ENCODE measurements at places on chromosomes 3 and 15.

DNA sequence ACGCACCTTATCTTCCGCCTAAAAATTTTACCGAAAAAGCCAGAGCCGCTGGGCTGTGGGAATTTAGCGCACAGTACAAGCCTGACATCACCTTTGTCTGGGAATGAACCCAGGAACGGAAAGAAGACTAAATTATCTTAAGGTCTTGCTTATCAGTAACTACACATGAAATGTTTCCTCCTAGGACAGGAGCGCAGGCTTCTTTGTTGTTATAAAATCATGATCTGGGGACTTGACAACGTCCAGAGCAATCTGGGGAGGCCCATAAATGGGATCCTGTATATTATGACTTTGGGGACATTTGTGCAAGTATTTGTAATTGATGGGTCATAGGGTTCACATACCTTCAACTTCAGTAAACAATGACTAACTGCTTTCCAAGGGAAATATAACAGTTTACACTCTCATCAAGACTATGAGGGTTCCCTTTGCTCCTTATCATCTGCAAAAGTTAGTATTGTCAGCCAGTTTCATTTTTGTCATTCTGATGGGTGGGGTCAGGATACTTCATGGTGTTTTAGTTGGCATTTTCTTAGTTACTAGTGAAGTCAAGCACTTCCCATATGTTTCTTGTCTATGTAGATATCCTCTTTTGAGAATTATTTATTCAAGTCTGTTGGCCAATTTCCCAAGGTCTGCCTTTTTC lies 213.9 kb upstream of the PFN2 start:
- no peak for DNase-seq

- DNase-seq: no peak
These were observed 17.7 kb upstream of the EPHB1 start for GRCh38 chr3:134777341-134777740.

GRCh38 chr15:30059771-30060170 lies 23.0 kb upstream of the GOLGA8J start:
- DNase-seq: no peak

DNA sequence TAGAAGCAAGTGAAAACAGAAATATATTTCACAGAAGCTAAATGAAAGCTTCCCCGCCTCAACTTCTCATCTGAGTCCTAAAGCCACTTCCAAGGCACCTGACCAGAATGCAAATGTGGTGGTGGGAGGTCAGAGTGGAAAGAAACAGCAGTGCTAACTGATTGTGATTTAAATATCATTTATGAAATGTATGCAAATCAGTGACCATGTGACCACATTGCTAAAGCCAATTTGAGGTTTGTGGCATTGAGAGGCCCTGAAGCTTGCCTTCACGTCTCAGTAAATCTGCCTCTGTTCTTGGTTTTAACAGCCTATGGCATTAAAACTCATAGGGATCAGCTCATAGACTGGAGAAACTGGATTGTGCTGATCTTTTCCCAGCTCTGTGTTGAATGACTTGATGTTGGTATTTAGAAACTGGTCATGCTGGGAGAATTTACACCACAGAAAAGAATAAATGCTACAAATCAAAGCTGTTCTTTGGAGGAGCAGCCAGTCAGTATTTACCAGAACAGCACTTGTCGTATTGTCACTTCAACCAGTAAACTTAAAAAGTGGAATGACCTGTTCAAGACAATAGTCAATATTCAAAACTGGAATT lies 481.4 kb upstream of the ALCAM start:
- no peak for DNase-seq

- DNase-seq: peak; percentile 67
These were observed 3.1 kb downstream of the RBP2 start for GRCh38 chr3:139473155-139473771.

GRCh38 chr3:82392203-82392775 lies 630.8 kb upstream of the GBE1 start:
- DNase-seq: no peak

DNA sequence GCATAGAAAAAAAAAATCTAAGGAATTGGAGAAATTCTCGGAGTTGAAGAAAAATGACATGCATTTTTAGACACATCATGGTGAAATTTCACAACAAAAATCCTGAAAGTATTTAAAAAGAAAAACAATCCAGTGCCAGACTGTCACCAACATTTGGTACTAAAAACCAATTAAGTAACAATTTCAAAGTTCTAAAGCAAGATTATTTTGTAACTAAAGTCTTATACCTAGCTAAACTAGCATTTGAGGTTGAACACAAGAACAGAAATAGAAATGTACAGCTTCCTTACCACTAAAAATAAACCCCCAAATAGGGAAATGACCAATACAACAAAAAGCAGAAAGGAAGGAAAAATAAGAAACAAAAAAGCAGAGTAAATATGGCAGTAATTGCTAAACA lies 11.9 kb downstream of the TOMM70 start:
- DNase-seq: no peak

DNA sequence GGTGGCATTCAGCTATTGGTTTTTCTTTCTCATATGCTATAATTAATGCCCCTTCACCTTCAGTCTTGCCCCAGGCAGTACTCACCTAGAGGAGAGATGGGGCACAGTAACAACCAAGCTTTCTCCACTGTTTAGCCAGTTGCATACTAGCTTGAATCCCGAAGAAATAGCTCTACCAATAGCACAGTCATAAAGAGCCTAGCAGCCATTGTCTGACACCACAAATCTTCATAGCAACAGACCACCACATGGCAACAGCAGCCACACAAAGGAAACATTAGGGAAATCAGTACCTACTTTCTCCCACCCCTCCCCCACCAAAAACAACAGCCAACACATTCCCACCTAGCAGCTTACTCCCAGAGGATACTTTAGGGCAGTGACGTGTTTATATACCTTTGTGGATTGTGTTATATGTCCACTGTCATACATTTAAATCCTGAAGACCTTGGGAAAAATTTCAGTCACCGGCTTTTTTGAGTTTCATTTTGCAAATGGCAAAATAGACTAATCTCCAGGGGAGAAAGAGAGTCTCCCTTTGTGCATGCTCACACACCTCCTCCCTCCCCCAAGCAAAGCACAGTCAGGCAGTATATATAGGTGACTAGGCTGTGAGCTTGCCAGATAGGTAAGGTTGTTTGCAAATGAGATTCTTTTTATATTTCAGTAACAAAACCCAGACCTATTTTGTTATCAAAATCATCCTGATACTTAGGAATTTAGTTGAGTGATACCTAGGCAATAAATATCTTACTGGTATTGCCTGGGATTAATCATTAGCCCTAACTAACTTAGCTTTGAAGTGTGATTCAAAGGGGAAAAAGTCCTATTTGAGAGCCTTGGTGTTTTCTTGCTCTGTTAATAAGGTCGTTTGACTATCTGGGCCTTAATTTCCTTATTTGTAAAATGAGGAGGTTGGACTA lies 140.6 kb downstream of the RBPMS2 start:
- peak; percentile 39 for DNase-seq

Data from Calu3 (cell line).